T47D (cell line): ENCODE measurements at places on chromosomes 3 and 15.
A peak's percentile ranks its signal among the peaks of the same experiment; 100 is the strongest.

- DNase-seq: peak; percentile 47
These were observed 34.4 kb upstream of the MEIS2 start for GRCh38 chr15:37134699-37135131.

GRCh38 chr15:85748176-85748575 is 46.5 kb downstream of the KLHL25 start:
- no peak for DNase-seq

DNA sequence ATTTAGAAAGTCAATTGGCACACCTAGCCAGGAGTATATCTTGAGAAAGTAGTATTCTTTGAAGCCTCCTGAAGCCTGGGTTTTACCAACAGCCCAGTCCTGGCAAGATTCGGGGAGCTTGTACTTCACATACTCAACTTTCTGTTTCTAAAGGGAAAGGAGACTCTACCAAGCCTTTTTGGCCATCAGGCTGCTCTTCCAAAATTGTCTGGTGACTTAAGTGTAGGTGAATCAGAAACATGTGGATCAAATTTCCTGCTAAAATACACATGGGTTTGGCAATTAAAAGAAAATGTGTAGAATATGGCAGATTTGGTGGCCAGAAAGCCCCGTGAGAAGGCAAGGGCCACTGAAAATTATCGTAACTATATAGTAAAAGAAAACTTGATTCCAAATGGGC is 15.9 kb upstream of the GREM1 start:
- no peak for DNase-seq

DNA sequence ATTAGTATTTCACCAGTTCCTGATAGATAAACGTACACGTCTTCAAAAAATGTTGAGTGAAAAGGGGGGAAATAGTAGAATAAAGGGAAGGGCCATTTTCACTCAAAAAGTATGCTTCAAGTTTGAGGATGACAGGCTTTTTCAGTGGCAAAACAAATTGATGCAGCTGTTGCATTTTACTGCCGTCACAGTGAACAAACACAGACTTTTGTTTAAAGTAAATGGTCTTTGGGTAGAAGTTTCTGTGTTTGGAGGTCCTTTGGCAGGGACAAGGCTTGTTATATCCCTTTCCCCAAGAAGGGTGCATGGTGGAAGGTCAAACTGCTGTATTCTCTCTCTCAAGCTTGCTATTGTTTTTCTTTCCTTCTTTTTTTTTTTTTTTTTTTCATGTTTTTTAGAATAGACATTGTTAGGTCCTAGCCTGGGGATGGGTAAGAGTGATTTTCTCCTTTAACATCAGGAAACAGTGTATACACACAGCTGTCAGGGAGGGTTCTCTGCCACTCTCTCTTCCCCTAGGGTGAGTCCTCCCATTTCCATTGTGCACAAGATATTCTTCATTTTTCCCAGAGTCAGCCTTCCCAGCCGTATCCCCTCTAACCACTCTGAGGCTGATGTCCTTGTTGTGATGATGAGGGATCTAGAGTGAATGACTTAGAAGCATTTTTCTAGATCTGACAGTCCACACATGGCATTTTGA is 6.6 kb upstream of the SUCNR1 start:
- no peak for DNase-seq
